Mucosa of descending colon (tissue), 3 donors: ENCODE measurements at places on chromosomes 13 and 19.

DNA sequence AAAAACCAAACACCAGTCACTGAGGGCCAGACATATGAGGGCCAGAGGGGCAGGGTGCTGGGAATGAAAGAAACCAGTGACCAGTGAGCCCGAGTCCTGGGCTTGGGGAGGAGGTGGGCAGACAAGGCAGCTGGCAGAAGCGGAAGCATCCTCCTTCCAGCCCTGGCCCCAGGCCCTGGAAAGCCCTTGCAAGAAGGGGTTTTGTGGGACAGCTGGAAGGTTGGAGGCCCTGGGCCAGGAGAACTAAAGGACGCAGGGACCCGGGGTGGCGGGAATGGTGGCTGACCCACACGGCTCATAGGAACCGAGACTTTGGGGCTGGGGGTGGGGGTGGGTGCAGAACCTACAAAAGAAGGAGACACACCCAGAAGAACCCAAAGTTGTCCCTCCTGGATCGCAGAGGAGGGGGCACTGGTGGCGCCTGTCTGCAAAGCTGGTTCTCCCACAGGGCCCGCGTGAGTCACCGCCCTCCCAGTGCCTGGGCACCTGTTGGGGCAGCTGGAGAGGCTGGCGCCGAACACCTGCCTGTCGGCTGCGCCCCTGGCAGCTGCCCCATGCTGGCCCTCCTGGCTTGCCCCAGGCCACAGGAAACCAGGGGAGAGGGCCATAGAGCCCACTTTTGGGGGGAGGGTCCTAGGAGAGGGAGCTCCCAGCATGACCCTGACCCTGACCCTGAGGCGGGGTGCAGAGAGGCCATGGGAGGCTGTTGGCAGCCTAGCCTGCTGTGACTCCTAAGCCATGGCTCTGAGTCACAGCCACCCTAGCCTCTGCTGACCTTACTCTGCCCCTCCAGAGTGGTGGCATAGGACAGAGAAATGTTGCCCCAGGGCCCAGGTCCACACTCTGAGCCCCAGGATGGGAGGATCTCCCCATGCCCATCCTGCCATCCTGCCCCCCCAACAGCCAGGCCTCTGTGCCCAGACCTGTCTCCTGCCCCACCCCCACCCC lies 802 bp downstream of the DMPK start:
- peak; percentile 71 for DNase-seq

DNA sequence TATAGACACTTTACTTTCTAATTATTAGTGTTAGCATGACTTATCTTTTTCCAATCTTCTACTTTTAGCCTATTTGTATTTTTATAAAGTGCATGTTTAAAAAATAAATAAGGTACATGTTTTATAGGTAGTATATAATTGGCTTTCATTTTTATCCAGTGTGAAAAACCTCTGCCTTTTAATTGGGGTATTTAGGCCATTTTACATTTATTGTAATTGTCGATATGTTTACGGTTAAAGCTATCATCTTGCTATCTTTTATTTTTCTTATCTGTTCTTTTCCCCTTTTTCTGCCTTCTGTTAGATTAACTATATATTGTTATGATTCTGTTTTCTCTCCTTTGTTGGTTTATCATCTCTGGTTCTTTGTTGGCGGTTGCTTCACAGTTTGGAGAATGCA lies 9.1 kb downstream of the PROZ start:
- no peak for DNase-seq

GRCh38 chr13:44523146-44524015 lies 52.7 kb downstream of the TSC22D1 start:
- DNase-seq: no peak

DNA sequence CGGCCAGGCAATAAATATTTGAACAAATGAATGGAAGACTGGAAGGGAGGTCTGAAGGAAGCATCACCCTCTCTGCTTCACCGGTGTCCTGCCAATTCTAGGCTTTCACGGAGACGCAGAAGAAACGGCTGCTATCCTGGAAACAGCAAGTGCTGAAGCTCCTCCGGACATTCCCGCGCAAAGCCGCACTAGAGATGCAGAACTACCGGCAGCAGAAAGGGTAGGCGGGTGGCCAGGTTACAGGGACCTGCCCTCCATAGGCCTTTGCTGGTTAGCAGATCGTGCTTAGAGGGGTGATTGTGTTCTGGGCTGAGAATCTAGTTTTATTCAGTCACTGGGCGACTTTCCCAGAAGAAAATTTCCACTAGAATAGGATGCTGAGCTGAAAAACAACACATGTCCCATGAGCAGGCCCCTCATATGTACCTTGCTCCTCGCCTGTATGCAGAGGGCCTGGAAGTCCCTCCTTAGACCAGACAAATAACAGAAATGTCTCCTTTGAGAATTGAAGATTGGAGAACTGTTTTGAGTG lies 11.0 kb downstream of the PAF1 start:
- no peak for DNase-seq

DNA sequence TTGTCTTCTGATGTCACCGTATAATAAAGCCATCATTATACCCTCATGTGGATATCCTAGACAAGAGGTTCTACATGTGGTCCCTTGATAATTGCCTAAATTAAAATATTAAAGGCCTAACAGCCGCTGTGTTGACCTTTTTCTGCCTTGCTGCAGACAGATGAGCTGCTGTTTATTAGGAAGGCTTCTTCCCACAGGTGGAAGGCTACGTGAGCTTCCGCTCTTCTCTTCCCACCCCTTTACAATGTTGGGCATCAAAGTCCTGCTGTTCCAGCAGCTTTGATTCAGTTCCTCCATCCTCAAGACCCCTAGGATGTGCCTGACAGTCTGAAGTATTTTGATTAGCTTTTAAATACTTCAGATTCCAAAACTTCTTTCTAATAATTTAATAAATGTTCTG lies 217.1 kb downstream of the PCCA start:
- DNase-seq: no peak

GRCh38 chr13:21917086-21918015 lies 246.5 kb downstream of the FGF9 start:
- DNase-seq: no peak

- no peak for DNase-seq
Observed at GRCh38 chr13:75907044-75907443, 270.9 kb downstream of the LMO7 start.

- no peak for DNase-seq
Observed at GRCh38 chr13:112468069-112468468, 91.9 kb downstream of the SPACA7 start.

DNA sequence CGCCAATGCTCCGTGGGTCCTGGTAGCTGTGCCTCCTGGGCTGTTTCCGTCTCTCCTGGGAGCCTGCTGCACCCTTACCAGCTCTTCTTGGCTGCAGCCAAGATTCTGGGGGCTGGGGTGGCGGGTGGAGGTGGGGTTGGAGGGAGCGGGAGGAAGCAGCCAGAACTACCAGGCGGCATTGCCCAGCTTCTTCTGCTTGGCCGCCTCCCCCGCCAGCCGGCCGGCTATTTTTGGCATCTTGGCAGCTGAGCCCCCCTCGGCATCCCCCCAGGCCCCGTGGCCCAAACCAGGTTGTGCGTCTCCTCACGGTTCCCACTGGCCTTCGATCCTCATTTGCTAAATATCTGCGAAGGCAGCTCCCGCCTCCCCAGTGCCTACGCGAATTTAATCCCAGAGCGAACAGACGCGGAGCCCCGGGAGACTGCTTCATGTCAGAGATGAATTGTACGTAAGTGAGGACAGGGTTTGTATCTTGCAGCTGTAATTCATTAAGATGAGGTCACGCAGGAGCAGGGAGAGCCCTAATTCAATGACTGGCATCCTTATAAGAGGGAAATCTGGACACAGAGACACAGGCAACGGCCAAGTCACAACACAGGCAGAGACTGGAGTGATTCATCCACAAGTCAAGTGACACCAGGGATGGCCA lies 12.8 kb upstream of the PEAK3 start:
- peak; percentile 28 for DNase-seq

DNA sequence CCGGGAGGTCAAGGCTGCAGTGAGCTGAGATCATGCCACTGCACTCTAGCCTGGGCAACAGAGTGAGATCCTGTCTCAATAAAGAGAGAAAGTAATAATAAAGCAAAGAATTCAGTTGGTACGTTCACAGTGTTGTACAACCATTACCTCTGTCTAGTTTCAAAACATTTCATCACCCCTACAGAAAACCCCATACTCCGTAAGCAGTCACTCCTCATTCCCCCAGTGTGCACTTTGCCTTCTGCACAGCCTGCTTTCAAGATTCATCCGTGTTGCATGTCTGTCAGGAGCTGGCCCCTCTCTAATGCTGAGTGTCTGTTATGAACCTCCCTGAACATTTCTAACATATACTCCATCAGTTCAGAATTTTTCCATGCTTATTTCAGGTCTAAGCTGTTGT lies 9.4 kb downstream of the POLD1 start:
- DNase-seq: no peak
